HepG2 (cell line): ENCODE measurements at places on chromosomes 13 and 19. TPM values are rescaled to one million over a fixed set of nuclear protein-coding genes. Genes with fewer than 3 reads are reported as not detected.

The CYP4F12 gene
- 7.2 and 30.8 TPM in 2 replicates for total RNA-seq

The TPM4 gene
- 180 and 226 TPM in 2 replicates for total RNA-seq

The SIAH3 gene
- total RNA-seq = not detected in 2 replicates

The KLC3 gene
- total RNA-seq = not detected in 2 replicates

The LRRC25 gene
- total RNA-seq = 0.13 TPM in 1 of 2 replicates, not detected in the other

DNA sequence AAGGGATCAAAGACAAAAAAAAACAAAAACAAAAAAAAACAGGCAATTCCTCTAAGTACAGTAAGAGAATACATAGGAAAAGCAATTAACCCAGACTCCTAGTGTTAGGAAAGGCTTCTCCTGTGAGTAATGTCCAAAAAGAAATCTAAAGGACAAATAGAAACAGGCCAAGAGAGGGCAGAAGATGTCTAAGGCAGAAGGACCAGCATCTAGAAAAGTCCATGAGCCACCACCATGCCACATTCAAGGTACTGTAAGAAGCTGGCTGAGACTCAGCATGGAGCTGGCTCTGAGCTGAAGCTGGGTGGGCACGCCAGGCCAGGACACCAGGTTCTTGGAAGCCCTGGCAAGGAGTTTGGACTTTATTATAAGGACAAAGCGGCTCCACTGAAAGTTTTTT lies 118.1 kb upstream of the FRY start:
- no peaks in the 10 kb centered on the region for H3K36me3 ChIP-seq
- DNase-seq = no peak
- no peaks in the 10 kb centered on the region for H3K4me1 ChIP-seq
- no peak overlapping the region for H3K27ac ChIP-seq
- H3K4me3 ChIP-seq = no peak overlapping the region

- H3K4me1 ChIP-seq = no peaks in the 10 kb centered on the region
- H3K4me3 ChIP-seq = no peak overlapping the region
- no peak overlapping the region for H3K27ac ChIP-seq
- no peaks in the 10 kb centered on the region for H3K36me3 ChIP-seq
- H3K27me3 ChIP-seq = no peaks in the 10 kb centered on the region
- no peak for DNase-seq
Observed at GRCh38 chr13:59755632-59756290, 408.0 kb downstream of the DIAPH3 start.

- H3K36me3 ChIP-seq = peaks cover 12% of the 10 kb centered on the region
- H3K4me3 ChIP-seq = no peak overlapping the region
- H3K27ac ChIP-seq = no peak overlapping the region
- no peak for DNase-seq
- peaks cover 32% of the 10 kb centered on the region for H3K4me1 ChIP-seq
Observed at GRCh38 chr19:1602091-1602707, 3.1 kb downstream of the UQCR11 start.

DNA sequence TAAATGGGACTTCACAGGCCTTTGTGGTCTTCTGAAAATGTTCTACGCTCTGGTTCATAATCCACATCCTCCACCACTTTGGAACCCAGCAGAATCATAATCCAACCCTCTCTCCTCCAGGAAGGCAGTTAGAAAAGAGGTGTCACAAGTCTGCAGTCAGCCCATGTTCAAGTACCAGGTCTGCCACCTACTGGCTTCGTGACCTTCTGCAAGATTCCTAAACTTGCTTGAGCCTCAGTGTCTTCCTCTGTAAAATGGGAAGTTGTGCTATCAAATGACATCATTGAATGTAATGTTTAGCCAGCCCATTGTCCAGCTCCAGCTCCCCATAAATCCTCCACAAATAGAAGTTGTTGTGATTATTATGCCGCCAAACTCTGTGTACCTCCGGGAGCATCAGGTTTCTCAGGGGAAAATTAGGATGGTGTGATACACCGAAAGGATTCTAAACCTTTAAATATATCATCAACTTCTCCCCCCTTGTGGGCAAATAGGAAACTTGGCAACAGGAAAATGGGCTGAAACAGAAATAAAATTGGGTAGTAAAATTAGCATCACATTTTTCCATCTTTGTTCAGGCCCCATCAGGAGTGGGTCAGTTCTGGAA lies 109.7 kb downstream of the NUFIP1 start:
- H3K27ac ChIP-seq = no peak overlapping the region
- no peak for DNase-seq
- H3K4me1 ChIP-seq = peaks cover 7% of the 10 kb centered on the region
- H3K27me3 ChIP-seq = no peaks in the 10 kb centered on the region; the same call in 2 of the 3 replicates

- H3K4me1 ChIP-seq = no peaks in the 10 kb centered on the region
- H3K27ac ChIP-seq = no peak overlapping the region
- H3K27me3 ChIP-seq = peaks cover 30% of the 10 kb centered on the region; the same call in 2 of the 3 replicates
- H3K36me3 ChIP-seq = no peaks in the 10 kb centered on the region
- DNase-seq = no peak
Observed at GRCh38 chr19:41528106-41528505, 47.9 kb upstream of the CEACAM21 start.

DNA sequence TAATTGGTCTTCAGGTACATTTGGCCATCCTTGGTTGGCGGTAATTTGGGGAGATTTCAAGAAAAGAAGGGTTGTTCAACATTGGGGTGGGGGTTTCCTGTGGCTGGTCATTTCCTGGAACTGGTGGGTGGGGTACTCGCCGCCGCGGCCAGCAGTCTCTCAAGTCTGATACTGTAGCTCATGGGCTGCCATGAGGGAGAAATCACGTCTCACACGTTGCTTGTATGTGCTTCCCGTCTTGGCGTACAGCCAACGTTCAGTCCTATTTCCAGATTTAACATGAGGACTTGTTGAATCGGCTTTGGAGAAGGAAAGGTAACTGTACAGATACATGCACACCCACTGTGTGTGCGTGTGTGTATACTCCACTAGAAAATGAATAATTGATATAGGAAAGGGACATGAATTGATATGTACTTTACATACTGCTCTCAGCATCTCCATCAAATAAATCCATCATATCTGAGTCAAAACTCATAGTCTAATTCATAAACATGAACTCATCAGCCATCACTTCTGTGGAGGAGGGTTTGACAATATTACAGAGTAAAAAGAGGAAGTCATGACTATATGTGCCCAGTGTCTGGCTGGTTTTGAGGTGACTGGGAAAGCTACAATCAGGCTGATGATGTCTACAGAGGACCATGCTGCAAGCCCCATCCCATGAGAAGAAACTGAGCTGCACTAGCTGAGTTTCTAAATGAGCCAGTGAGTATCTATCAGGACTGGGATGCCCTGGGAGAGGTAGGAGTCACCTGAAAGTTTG lies 418.1 kb downstream of the TSHZ3 start:
- H3K4me1 ChIP-seq = no peaks in the 10 kb centered on the region
- no peaks in the 10 kb centered on the region for H3K27me3 ChIP-seq
- H3K4me3 ChIP-seq = no peak overlapping the region
- no peaks in the 10 kb centered on the region for H3K36me3 ChIP-seq

DNA sequence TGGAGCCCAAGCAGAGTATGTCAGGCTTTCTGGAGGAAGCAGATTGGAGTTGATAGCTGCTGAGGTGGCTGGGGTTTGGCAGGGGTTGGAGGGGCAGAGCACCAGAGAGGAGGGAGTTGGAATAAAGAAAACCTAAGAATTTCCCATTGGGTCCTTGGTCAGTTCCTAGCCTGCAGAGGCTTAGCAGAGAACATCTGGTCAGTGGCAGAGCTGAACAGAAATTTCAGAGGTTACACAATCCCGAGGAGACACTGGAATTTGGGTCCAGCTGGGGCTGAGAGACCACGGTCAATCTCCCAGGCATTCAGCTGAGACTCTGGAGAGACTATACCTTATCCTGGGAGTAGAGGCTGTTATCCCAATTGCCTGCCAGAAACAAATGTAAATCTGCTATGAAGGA lies 84.4 kb downstream of the DPY19L3 start:
- no peak for DNase-seq
- H3K4me3 ChIP-seq = no peak overlapping the region
- H3K27me3 ChIP-seq = no peaks in the 10 kb centered on the region
- no peaks in the 10 kb centered on the region for H3K4me1 ChIP-seq
- H3K27ac ChIP-seq = no peak overlapping the region

GRCh38 chr19:11247391-11247790 lies 8.0 kb downstream of the ANGPTL8 start:
- no peak for DNase-seq
- H3K36me3 ChIP-seq = peaks cover 24% of the 10 kb centered on the region; the same call in 2 of the 3 replicates
- peaks cover 14% of the 10 kb centered on the region for H3K4me1 ChIP-seq
- no peak overlapping the region for H3K4me3 ChIP-seq
- no peak overlapping the region for H3K27ac ChIP-seq

DNA sequence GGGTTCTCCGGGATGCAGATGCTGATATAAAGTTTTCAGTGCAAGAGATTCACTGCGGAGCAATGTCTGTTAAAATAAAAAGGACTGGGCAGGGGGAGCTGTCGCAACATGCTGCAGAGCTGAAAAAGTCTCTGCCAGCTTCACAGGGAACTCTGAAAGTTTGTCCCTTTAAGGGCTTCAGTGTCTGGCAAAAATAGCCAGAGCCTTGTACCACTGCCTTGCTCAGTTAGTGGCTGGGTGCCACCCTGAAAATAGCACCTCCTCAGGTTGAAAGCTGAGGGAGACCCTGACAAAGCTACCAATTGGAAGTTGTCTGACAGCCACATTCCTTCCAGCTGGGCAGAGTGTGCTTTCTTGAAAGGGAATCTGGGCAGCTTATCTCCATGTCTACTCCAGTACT lies 3.0 kb upstream of the NDFIP2 start:
- no peak overlapping the region for H3K27ac ChIP-seq
- no peaks in the 10 kb centered on the region for H3K36me3 ChIP-seq
- H3K27me3 ChIP-seq = no peaks in the 10 kb centered on the region; the same call in 2 of the 3 replicates
- H3K4me1 ChIP-seq = peaks cover 24% of the 10 kb centered on the region
- DNase-seq = no peak

GRCh38 chr19:49775742-49776370 lies 9.1 kb downstream of the AP2A1 start:
- no peak overlapping the region for H3K27ac ChIP-seq
- no peaks in the 10 kb centered on the region for H3K36me3 ChIP-seq
- H3K4me3 ChIP-seq = no peak overlapping the region
- DNase-seq = no peak

DNA sequence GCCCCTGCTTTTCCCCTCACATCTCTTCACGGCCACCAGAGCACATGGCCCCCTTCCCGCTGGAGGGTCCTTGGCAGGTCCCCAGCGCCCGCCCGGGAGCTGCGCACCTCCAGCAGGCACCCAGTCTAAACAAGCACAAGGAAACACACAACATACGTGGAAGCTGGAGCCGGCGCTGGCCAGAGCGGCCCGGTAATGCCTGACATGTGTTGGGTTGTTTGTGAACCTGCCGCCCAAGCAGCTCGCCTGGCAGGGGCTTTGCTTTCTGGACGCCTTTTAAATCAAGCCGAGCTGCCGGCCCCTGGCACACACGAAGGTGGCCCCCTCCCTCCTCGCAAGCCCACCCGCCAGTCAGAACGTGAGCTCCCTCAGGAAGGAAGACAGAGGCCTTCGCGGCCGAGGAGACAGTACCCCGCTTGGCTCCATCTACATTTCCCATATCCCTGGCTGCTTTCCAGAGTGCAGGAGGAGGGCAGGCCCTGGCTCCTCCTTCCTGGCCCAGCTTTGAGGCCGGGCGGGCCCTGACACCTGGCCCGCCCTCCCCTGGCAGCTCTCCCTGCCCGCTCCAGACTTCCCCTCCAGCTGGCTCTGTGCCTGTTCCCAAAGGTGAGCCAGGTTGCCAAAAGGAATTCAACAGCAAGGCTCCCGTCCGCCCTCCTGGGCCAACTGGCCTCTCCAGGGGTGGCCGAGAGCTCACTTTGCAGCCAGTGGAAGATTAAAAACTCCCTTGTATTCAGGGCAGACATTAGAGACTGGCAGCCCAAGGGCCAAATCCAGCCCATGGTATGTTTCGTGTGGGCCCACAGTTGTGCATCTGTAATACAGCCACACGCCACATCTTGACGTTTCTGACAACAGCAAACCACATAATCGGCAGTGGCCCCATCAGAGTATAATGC lies 28.7 kb downstream of the COMP start:
- no peaks in the 10 kb centered on the region for H3K36me3 ChIP-seq
- no peak overlapping the region for H3K27ac ChIP-seq
- peaks cover 16% of the 10 kb centered on the region for H3K4me1 ChIP-seq

DNA sequence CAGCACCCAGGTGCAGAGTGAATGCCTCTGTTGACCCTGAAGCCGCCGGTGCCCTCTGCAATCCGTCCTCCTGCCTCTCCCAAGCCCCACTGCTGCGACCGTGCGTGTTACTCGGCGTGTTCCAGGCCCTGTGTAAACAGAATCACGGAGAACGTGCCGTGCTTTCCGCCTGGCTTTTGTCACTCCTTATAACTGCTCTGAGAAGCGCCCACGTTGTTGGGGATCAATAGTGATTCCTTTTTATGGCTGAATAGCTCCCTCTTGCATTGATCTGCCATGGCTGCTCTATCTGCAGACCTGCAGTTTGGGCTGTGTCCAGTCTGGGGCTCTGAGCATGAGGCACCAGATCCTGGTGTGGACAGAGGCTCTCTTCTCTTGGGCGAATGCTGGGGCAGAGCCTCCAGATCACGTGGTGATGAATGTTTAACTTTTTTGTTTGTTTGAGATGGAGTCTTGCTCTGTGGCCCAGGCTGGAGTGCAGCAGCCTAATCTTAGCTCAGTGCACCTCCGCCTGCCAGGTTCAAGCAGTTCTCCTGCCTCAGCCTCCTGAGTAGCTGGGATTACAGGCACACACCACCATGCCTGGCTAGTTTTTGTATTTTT lies 15.8 kb downstream of the ADPRHL1 start:
- peak; percentile 76 for DNase-seq
- peak overlapping the region; percentile 56 for H3K27ac ChIP-seq
- H3K27me3 ChIP-seq = 0 out of 3 replicates have a peak, but pooled peaks cover 8% of the 10 kb centered on the region
- H3K4me1 ChIP-seq = peaks cover 22% of the 10 kb centered on the region

DNA sequence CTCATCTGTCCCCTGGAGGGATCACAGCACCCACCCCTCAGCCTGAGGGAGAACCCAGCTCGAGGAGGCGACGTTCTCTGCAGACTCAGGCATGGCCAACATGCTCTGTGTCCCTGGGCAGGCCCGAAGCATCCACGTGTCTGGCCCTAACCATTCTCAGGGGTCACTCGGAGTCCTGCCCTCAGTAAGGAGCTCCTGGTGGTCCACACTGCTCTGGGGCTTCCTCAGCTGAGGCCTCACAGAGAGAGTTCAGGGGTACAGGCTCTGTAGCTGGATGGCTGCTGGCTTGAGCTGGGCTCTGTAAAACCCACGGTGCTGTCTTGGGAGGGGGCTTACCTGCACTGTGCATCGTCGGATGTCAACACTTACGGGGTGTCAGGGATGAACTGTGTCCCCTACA lies 4.4 kb upstream of the SIGLEC8 start:
- H3K4me1 ChIP-seq = peaks cover 18% of the 10 kb centered on the region; the same call in 1 of the 2 replicates
- DNase-seq = no peak
- H3K36me3 ChIP-seq = no peaks in the 10 kb centered on the region
- H3K27ac ChIP-seq = no peak overlapping the region

GRCh38 chr13:50740052-50740741 lies 103.3 kb downstream of the DLEU7 start:
- no peaks in the 10 kb centered on the region for H3K36me3 ChIP-seq
- no peaks in the 10 kb centered on the region for H3K27me3 ChIP-seq
- H3K4me3 ChIP-seq = no peak overlapping the region
- H3K4me1 ChIP-seq = peaks cover 7% of the 10 kb centered on the region; the same call in 1 of the 2 replicates
- no peak for DNase-seq
- H3K27ac ChIP-seq = no peak overlapping the region
